ENCODE measurements at places on chromosomes 11 and 22.
A peak's percentile ranks its signal among the peaks of the same experiment; 100 is the strongest.

DNA sequence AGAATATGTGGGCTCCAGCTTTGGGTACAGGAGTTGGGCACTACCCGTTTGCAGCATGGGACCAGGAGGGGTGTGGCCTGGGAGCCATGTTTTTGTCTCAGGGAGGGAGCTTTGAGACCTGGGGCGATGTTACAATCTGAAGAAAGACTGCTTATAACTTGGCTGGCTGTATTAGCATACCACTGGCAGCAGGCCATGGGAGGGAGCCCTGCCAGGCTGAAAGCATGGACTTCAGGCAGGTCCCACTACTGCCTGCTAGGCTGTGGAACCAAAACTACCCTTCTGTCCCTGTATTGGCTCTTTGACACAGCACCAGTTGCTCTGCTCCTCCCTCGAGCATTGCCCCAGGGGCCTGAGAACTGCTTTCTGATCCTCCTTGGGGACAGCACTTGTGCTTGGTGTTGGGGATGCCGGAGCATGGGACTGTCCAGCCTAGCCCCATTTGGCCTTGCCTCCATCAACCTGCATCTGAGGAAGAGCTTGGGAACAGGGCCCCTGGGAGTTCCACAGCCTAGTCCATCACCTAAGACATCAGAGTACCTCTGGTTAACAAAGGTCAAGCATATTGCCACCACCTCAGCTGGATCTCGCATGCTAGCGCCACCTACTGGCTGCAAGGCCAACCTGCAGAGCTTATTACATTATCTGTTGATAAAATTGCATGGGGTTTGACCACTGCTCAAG lies 217.4 kb downstream of the SBF2 start:
- DNase-seq: no peak

GRCh38 chr22:19559324-19559811 lies 35.2 kb upstream of the CLDN5 start:
- no peak for DNase-seq

DNA sequence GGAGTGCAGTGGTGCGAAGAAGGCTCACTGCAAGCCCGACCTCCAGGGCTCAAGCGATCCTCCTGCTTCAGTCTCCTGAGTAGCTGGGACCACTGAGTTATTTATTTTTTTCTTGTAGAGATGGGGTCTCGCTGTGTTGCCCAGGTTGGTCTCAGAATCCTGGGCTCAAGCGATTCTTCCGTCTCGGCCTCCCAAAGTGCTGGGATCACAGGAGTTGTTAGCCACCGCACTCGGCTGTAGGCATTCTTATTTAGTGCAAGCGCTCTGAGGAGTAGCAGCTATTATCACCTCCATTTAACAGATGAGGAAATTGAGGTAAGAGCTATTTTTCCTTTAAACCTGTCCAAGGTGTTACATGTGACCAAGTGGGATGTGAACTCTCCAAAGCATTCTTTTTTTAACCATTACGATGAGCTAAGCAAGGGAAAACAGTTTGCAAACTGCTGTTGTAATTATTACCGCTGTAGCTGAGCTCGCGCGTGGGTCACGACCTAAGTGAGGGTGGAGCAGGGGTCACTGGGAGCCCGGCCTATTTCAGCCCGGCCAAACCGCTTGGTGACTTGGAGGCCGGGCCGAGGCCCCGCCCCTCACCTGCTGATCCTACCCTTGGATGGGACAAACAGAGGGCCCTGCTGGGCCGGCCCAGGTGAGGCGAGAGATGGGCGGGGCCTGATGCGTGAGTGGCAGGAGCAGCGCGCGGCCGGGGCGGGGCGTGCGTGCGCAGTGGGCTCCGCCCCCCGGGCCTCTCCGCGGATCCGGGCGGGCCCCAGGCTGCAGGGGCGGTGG lies 449 bp upstream of the KREMEN1 start:
- DNase-seq: peak; percentile 41

- no peak for DNase-seq
Measured at GRCh38 chr22:49962751-49963646, 2.4 kb downstream of the PIM3 start.

DNA sequence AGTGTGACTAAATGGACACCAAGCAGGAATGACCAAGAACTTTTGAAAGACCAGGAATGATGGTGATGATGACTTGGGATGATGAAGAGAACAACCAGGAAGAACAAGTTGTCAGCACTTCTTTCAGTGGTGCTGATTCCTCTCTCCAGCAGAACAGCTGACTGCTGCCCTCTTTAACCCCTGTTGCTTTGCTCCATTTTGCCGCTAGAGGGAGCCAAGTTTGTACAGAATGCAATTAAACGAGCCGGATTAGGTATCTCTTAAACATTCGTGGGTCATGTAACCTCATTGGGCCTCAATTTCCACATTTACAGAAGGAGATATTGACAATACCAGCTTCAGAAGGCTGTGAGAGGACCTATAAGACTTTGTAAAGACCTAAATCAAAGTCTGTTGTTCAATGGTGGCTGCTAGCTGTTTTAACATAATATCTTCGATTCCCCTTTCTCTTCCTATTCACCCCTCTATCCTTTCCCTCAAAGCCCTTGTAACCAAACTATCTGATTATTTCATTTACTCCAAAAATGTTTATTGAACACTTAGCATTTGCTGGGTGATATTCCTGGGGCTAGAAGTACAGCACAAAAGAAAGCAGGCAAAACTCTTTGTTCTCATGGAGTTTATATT lies 1.9 kb downstream of the OR4S1 start:
- peak; percentile 1 for DNase-seq

Data from amygdala (tissue), 56 donors.